ENCODE measurements at places on chromosomes 6 and 20. TPM values are rescaled to one million over a fixed set of nuclear protein-coding genes. Genes with fewer than 3 reads are reported as not detected.

- DNase-seq: no peak
- peaks cover 10% of the 10 kb centered on the region for H3K36me3 ChIP-seq
- H3K4me1 ChIP-seq: peaks cover 28% of the 10 kb centered on the region
Measured at GRCh38 chr6:143200167-143200770, 139.6 kb downstream of the AIG1 start.

- DNase-seq: peak; percentile 89
- no peak within 1 kb of the TSS for H3K27ac ChIP-seq
- peaks cover 22% of the 10 kb centered on the region for H3K4me1 ChIP-seq
- no peaks in the 10 kb centered on the region for H3K36me3 ChIP-seq
- peak within 1 kb of the TSS; percentile 87 for H3K4me3 ChIP-seq
Measured at GRCh38 chr6:40587240-40588069, at the start of gene LRFN2. LRFN2 (minus strand) TSS chr6:40587364.

GRCh38 chr6:150282806-150283205 is 86.0 kb upstream of the IYD start:
- H3K27me3 ChIP-seq: no peaks in the 10 kb centered on the region
- H3K4me1 ChIP-seq: peaks cover 33% of the 10 kb centered on the region

DNA sequence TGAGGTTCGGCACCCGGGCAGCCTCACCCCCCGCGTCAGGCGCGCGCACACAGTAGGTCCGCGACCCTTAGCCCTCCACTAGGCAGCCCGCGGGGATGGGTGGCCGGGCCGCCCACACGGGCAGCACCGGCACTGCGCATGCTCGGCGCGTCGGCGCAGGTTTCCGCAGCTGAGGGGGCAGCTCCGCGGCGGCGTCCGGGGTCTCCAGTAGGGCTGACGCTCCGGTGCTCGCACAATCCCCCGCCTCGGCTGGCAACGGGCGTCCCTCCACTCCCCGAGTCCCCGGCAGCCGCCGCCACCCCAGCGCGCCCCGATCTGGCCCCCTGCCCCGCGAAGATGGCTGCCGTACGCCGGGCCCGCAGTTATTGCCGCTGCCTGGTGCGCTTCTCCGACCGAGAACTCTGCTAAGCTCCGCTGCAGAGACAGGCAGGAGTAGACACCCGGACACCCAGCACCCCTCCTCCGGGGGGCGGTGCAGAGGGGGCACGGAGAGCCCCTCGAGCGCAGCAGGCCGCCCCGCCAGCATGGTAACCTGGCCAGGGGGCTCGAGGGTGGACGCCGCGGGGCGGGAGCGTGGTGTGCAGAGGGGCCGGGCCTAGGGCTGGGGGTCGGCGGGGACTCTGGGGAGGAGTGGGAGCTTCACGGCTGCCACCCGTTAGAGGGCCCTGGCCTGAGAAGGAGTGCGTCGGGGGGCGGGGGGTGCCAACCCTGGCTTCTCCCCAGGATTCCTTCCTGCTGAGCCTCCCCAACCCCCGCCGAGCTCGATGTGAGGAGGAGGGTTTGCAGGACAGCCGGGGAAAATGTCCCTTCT is at the start of gene FBXO9:
TSS of gene FBXO9 (plus strand) at position 139 of the 811 bp plus-strand sequence. CDS start at position 525, 386 bp downstream.
- H3K4me3 ChIP-seq: peak within 1 kb of the TSS; percentile 99
- no peaks in the 10 kb centered on the region for H3K27me3 ChIP-seq
- no peaks in the 10 kb centered on the region for H3K36me3 ChIP-seq
- H3K4me1 ChIP-seq: peaks cover 40% of the 10 kb centered on the region
- DNase-seq: peak; percentile 69

GRCh38 chr6:34447386-34447785 is 18.5 kb upstream of the PACSIN1 start:
- DNase-seq: no peak
- H3K4me1 ChIP-seq: peaks cover 4% of the 10 kb centered on the region
- H3K27me3 ChIP-seq: no peaks in the 10 kb centered on the region
- H3K27ac ChIP-seq: no peak overlapping the region
- no peaks in the 10 kb centered on the region for H3K36me3 ChIP-seq

DNA sequence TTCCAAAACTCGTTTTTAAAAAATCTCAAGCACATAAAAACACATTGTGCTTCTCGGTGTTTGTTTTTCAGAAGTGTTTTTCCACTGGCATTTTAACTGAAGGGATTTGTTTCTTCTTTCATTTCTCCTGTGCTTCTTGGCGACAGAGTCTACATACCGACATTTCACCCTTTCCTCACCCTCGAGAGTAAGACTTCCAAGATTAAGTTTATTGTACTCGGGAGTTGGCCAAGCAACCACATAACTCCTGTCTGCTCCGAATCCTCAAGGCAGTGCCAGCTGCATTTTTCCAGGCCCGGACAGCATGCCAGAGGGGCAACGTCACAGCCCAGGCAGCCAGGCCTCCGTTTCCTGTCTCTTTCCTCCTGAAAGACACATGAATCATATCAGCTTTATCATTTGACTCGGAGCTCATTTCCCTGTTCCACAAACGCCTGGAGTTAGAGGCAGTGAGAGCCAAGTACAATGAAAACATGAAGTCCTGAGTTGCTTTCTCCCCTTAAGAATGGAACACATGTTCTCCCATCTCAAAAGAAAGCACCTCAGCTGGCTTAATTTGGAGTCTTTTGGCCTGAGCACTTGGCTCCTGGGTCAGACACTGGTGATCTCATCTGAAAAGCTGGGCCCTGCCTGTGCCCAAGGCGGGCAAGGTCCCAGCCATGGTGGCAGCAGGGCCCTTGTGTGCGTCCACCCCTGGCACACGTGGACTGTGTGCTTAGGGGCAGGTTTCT is 23.2 kb upstream of the FAM50B start:
- H3K4me3 ChIP-seq: no peak overlapping the region
- no peak for DNase-seq
- peaks cover 17% of the 10 kb centered on the region for H3K4me1 ChIP-seq

Gene SDC4
- total RNA-seq: 11.5 TPM

Measured in neural crest cell (in vitro differentiated cells).